NCI-H1417 treated with DMSO at 0.1 percent for 48 hours (cell line): ENCODE measurements at places on chromosomes 1 and 21.

GRCh38 chr1:83508485-83509151, 490.3 kb downstream of the TTLL7 start:
- no peak for DNase-seq

GRCh38 chr1:200362421-200362820, 47.4 kb downstream of the ZNF281 start:
- no peak for DNase-seq

DNA sequence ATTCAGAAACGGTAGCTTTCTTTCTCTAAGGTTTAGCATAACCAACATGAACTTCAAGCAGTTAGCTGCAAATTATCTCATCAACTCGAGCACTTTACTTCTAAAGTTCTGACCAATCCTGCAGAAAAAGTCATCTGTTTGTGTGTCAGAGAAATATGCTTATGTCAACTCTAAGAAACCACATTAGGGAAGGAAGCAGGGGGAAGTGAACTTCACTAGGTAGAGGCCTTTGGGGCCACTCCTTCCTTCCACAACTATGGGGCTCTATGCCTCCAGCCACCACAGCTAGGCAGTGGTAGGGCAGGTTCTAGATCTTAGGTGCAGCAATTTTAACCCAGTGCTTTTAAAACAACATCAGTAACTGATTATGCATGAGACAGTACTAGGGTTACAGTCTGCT, 375.9 kb downstream of the DSCAM start:
- DNase-seq = no peak

- DNase-seq = no peak
Measured at GRCh38 chr21:26833460-26833939, 11.7 kb downstream of the ADAMTS1 start.

GRCh38 chr1:205805082-205805711, 7.8 kb downstream of the SLC41A1 start:
- no peak for DNase-seq

- no peak for DNase-seq
Measured at GRCh38 chr1:6239213-6239752, 3.5 kb upstream of the ICMT start.

- DNase-seq = no peak
Measured at GRCh38 chr1:245501633-245502032, 346.8 kb downstream of the KIF26B start.

DNA sequence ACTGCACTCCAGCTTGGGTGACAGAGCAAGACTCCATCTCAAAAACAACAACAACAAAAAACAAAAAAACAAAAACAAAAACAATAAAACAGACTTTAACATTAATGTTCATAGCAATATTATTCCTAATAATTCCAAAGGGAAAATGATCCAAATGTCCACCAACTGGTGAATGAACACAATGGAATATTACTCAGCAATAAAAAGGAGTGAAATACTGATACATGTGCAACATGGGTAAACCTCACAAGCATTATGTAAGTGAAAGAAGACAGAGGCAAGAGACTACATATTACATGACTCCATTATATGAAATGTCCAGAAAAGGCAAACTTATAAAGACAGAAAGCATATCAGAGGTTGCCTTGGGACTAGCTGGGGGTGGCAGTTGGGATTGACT, 6.1 kb upstream of the TTF2 start:
- no peak for DNase-seq
